Stimulated activated CD8-positive, alpha-beta memory T cell treated with anti-CD3 and anti-CD28 coated beads, Interleukin-12 subunit alpha, Interleukin-12 subunit beta, amount 100 ng/mL, for 1 hour (primary cell): ENCODE measurements at places on chromosomes 12 and 14.
A peak's percentile ranks its signal among the peaks of the same experiment; 100 is the strongest.

DNA sequence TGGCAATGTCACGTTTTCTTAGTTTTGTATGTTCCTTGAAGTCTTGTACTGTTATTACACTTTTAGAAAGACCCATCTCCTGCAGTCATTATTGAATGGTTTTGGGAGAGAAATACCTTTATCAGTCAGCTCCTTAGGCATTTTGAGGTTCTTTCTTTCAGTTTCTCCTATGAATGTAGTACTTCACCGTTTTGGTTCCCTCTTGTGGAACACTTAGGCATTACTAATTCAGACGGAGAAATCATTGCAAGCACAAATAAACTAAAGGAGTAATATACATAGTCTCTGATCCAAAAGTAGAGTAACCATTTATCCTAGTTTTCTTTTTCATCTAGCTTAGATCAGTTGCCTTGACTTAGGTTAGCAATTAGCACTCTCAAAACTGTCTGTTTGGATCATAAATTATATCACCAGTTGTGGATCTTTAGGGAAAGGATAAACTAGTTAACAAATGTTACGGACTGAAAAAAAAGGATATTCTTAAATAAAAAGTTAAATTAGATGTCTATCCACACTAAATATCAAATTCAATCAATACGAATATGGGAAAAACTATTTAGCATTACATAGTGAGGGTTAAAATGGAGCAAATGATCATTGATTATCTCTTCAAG lies 1538.3 kb upstream of the SEL1L start:
- DNase-seq: no peak

DNA sequence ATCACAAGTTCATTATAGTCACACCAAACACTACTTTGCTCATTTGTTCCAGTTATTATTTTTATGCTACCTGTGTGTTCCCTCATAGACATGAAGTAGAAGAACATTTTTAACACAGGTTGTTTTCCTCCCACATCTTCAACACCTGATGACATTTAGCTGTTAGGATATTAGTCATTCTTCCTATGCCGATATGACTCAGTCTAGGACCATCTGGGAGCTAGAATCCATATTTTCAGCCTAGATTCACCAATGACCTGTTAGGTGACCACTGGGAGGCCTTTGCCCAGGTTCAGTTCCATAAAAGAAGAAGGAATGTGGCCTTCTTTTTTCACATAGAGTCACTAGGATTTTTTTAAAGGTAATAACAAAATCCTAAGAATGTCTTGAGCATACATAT lies 222.8 kb downstream of the C12orf42 start:
- DNase-seq: no peak

- DNase-seq: no peak
Observed at GRCh38 chr14:94310248-94310647, 12.9 kb downstream of the SERPINA6 start.

- DNase-seq: no peak
Observed at GRCh38 chr12:664075-664778, 982 bp upstream of the NINJ2 start.

GRCh38 chr12:50537538-50537919 lies 32.7 kb downstream of the DIP2B start:
- no peak for DNase-seq

GRCh38 chr12:66118240-66118891 lies 12.2 kb downstream of the LLPH start:
- DNase-seq: no peak

- no peak for DNase-seq
Observed at GRCh38 chr14:38553586-38553985, 297.7 kb upstream of the CLEC14A start.

- no peak for DNase-seq
Observed at GRCh38 chr12:53048780-53049401, 974 bp upstream of the TNS2 start.

DNA sequence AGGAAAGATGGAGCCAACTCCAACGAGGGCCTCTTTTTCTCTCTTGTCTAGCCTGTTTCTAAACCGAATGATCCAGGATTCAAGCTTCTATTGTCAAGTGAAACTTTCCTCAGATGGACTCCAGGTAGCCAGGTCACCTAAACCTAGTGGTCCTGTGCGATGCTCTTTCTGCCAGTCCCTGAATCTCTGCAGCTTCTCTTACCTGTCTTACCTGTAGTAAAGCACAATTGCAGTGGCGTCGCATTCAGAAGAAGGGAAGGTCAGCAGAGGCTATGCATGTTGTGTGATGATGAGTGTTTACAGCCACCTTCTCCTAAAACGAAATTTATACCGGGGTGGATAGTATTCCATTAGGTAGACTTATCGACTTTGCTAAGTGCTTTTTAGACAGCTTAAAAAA lies 47.4 kb upstream of the TRAF3 start:
- DNase-seq: no peak

- DNase-seq: no peak
Observed at GRCh38 chr12:5720381-5721005, 224.6 kb downstream of the ANO2 start.

DNA sequence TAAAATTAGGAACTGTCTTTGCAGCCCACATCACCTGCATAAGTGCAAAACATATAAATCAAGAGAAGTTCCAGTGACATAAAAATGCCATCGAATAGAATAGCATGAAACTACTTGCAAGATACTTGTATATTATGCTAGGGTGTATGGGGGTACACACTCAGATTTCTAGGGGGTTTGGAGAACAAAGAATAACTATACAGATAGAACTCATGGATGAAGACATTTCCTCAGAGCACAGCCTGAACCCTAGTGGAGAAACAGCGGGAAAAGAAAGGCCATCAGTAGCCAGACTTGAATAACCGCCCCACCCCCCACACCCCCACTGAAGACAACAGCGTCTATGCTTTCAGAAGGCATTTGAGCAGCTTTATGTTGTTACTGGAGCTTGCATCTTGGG lies 425.8 kb downstream of the NPAS3 start:
- no peak for DNase-seq

GRCh38 chr12:85664429-85664828 lies 171.8 kb downstream of the RASSF9 start:
- no peak for DNase-seq

DNA sequence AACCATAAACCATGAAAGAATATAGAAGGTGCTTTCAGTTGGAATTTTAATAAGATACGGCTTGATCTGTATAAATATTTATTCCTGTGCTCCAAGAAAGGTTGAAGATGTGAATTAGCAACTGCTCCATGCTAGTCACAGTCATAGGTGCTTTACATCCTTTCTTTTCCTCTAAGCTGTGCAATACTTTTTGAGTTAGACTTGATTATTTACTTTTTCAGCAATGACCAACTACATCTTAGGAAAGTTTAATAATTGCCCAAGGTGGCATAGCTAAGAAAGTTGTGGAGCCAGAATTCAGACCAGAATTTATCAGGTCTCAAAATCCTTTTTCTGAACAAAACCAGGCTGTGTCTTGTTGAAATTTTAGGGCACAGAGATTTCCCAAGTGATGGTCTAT lies 13.7 kb downstream of the TRHDE start:
- no peak for DNase-seq

DNA sequence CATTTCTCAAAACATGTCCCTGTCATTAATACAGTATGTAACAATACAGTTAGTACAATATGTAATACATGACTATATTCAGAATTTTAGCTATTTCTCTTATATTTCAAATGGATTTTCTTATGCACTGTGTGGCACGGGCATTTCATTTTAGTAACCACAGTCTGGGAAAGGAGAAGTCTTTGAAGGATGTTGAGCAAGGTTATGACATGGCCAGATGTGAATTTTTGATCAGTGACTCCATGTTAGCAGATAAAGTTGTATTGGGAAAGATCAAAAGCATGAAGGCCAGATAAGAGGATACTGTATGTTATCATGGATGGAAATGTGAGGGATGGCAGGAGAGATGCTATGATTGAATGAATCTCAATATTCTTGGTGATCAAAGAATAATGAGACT lies 285.2 kb downstream of the NAV3 start:
- DNase-seq: no peak

DNA sequence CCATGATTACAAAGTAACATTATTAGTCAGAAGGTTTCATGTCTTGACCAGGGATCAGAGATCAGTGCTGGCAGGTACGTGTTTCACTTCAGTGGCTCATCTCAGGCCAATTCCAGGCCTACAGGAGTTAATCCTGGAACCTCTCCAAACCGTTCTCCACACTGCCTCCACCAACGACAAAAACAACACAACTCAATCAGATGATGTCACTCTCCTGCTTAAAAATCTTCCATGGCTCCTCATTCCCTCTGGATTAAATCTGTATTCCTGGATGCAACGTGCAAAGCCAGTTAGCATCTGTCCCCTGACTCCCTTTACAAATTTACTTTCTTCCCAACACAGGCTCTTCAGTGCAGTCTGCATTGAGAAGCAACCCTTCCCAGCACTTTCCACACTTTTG lies 34.3 kb upstream of the TXNRD1 start:
- no peak for DNase-seq

GRCh38 chr14:68463705-68464374 lies 329.0 kb downstream of the ZFP36L1 start:
- DNase-seq: no peak

GRCh38 chr14:71620401-71620800 lies 311.8 kb upstream of the RGS6 start:
- DNase-seq: no peak

- DNase-seq: no peak
Observed at GRCh38 chr12:116590561-116590960, 31.4 kb downstream of the MAP1LC3B2 start.

DNA sequence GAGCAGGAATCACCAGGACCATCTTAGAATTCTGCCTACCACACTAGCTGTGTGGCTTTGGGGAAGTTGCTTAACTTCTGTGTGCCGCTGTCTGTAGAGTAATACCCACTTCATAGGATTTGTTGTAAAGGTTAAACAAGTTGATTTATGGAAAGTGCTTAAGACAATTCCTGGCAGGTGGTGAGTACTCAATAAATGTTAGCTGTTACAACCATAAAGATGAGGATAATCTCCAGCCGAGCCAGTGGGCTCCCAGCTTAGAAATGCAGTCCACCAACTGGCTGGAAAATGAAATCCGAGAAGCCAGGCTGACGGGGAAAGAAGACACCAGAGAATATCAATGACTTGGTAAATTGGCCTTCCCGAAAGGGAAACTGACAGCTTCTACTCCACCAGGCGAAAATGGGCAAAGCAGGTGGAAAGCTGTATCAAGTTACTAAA lies 173.5 kb downstream of the CHST11 start:
- no peak for DNase-seq

DNA sequence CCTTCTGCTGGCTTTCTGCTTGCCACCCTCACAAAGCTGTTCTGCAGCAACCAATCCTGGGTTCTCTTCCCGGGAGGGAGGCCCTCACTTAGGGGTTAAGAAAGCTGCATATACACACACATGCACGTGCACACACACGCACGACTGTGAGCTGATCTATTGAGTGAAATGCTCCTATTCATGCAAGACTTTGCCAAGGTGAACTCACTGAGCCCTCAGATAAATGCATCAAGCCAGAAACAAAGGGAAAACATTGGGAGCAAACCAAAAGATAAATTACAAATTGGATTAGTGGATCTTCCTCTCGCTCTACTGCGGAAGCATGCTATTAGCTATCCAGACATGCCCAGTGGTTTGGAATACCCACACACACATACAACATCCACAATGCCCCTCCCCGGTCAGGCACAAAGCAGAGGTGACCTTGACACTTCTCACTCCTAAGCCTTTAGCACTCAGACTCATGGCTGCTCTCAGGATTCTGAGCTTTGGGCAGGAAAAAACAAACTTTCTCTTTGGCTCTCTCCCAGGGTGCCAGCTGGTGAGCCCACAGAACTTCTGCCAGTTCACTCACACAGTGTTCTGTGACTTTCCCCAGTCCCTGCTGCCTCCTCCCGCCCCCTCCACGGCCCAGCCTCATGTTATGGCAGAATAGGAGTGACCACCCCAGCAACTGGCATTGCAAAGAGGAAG lies 320.0 kb downstream of the DPF3 start:
- DNase-seq: no peak

DNA sequence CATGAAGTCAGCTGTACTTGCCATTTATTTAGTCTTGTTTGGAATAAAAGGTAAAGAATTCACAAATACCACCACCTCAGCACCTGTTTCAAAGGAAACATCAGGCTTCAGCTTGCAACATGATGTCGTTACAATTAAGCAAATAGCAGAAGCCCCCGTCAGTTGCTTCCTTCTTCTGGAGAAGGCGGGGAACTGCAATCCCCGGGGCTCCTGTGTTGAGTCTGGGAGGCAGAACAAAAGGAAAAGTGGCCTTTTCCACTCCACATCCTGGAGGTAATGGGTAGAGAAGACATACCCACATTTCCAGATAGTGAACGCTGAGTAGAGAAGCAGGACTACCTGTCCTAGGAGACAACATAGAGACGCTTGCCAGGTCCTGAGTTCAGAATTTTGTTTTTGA lies 92.8 kb downstream of the DNAH10 start:
- no peak for DNase-seq

- DNase-seq: no peak
Observed at GRCh38 chr12:71312768-71313403, 126.7 kb upstream of the LGR5 start.

- DNase-seq: no peak
Observed at GRCh38 chr12:23909551-23909950, 39.9 kb downstream of the SOX5 start.

GRCh38 chr14:95353007-95353406 lies 33.3 kb upstream of the CLMN start:
- no peak for DNase-seq

GRCh38 chr12:124630791-124631313 lies 63.4 kb upstream of the NCOR2 start:
- DNase-seq: no peak

GRCh38 chr12:18419311-18419710 lies 158.0 kb downstream of the PIK3C2G start:
- no peak for DNase-seq

DNA sequence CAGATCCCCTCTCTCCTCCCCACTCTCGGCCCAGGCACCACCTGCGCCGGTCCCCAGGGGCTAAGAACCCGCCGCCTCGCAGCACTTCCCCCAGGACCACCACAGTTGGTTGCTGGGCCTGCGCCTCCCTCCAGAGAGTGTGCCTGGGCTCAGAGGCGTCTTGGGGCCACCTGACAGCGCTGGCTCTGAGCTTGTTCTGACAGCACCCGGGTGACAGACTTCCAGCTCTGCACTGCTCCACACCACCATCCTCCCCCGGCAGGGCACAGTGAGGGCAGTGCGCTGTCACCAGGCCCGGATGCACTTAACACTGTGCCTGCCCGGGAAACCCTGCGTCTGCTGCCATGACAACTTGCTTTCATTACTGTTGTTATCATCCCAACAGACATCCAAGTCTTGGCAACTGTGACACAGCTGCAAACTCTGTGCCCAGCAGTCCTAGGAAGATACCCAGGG lies 6.6 kb downstream of the BRF1 start:
- DNase-seq: peak; percentile 30
